ENCODE measurements at places on chromosomes 6 and 20.

GRCh38 chr6:79494841-79495240 is 42.4 kb downstream of the LCA5 start:
- DNase-seq, result no peak

DNA sequence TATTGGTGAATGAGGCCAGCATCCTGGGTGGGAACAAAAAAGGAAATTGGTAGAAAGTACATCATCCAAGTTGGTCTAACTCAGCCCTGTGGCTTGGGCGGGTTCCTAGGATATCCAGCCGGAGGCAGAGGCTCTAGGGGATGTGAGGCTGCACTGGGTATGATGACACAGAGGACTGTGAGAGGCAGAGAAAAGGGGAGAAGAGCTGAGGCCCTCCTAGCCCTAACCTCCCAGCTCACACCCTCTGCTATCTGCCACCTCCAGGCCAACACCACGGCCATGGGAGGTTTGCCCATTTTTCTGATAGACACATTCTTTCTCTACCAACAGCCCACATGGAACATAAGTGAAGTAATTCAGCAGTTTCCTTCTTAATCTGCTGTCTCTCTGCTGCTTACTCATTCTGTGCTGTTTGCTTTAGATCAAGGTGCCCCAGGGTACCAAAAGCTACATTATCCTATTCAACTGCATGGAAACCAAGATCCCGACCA is 284.4 kb downstream of the ESR1 start:
- DNase-seq, result no peak

DNA sequence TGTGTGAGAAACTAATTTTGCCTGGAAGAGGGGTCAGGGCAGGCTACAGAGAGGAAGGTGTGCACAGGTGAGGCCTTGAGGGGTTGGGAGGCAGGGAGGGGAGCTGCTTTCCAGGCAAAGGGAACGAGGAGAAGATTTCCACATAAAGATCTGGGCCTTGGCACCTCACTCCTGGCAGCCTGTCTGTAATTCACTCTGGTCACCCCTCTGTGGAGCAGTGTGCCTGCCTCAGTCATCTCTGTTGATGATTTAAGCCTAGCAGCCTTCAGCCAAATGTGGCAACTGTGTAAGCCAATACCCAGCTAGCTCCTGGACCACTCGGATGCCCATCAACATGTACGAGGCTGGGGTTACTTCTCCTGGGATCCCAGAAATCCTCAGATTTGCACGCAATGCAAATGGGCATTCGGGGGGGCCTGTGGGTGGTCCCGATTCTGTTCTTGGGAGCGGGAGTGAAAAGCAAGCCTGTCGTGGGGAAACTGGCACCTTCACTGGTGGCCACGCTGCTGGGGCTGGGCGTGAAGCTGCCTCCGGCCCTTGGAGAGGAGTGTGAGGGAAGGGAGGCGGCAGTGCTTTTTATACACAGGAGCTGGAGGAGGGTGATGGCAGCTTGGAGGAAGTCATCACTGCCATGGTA is 360.4 kb downstream of the ZFAND3 start:
- DNase-seq, result no peak

DNA sequence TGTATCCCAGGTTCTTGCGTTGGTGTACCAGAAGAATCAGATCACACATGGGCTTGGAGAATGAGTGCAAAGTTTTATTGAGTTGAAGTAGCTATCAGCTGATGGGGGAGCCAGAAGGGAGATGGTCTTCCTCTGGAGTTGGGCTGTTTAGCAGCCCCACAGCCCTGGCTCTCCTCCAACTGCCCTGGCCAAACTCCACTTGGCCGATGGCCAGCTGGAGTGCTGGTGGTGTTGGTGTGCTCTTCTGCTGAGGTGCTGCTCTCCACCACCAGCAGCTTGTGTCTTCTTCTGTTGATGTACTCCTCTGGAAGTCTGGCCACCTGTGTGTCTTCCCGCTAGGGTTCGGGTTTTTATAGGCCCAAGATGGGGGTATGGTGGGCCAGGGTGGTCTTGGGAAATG is 172.8 kb downstream of the TINAG start:
- DNase-seq, result no peak

GRCh38 chr6:70285201-70285600 is 17.7 kb downstream of the COL9A1 start:
- DNase-seq, result no peak

- DNase-seq, result no peak
Observed at GRCh38 chr20:8875586-8875985, 193.3 kb upstream of the PLCB4 start.

GRCh38 chr6:34138191-34138590 is 7.7 kb downstream of the GRM4 start:
- no peak for DNase-seq

DNA sequence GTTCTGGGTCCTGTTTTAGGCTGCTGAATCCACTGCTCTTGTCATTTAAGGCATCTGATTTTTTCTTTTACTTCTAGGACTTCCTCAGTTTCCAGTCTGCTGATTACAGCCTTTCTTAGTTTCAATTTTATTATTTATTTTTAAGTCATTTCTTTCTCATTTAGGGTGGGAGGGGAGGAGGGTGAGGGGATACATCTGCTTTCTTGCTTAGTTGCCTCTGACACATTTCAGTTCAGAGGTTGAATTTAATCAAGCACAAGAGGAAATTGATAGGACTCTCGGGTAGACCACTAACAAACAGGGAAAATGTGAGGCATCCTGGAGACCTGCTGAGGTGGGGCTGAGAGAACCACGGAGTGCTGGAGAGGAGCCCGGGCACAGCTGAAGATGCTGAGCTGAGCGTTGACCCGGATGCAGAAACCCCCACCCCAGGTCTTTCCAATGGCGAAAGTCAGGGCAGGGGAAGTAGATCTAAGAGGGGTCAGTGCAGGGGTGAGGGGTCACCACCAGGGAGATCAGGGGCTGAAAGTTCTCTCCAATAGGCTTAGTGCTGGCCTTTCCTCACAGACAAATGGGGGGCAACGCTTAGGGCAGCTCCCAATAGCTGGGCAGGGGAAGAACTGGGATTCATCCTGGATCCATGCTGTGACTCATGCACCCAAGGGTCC is 7.6 kb upstream of the TREML2 start:
- no peak for DNase-seq

Data from T-helper 2 cell treated with Interferon-gamma antibody and Interleukin-4, amounts not matched to agents 5 μg/mL and 100 μg/mL, for 36 hours (primary cell).